WTC11 (cell line): ENCODE measurements at places on chromosomes 16 and 17. TPM values are rescaled to one million over a fixed set of nuclear protein-coding genes. Genes with fewer than 3 reads are reported as not detected.
A peak's percentile ranks its signal among the peaks of the same experiment; 100 is the strongest.

GRCh38 chr16:10660950-10661635 lies 33.6 kb downstream of the TEKT5 start:
- no peak for DNase-seq

- no peak for DNase-seq
Measured at GRCh38 chr17:33696102-33696501, 403.0 kb upstream of the ASIC2 start.

- no peak for DNase-seq
Measured at GRCh38 chr16:54437401-54437800, 150.8 kb upstream of the IRX3 start.

- no peak for DNase-seq
Measured at GRCh38 chr17:63973247-63973646, 529 bp upstream of the SCN4A start.

TNFRSF13B gene
- 0.18 TPM in 2 of 3 replicates, not detected in the other for total RNA-seq

- no peak for DNase-seq
Measured at GRCh38 chr16:27665881-27666280, 115.9 kb downstream of the KATNIP start.

DNA sequence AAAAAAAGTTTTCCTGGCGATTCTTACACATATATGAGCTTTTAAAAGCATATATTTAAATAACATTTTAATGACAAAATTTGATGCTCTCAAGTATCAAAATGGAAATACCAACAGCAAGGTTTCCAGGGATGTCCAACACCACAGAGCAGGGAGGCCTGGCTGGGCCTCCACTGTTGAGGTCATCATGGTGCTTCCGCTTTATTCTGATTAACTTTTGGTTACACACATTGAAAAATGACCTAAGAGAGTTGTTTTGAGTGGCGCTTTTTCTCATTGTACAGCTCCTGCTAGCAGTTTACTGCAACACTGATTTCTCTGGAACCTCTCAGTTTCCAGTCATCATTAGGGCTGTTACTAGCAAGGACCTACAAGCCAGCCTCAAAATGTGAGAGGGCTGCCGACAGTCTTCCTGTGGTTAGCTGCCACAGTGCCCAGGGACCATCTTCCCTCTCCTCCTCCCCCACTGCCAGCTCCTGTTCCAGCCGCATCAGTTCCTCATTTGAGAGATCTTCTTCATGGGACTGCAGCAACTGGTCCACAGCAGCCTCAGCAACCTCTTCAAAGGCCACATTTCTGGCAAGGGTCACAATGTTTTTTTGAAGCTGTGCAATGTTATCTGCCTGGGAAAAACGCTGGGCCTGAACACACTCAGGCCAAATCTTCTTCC lies 21.3 kb downstream of the DEF8 start:
- no peak for DNase-seq

DNA sequence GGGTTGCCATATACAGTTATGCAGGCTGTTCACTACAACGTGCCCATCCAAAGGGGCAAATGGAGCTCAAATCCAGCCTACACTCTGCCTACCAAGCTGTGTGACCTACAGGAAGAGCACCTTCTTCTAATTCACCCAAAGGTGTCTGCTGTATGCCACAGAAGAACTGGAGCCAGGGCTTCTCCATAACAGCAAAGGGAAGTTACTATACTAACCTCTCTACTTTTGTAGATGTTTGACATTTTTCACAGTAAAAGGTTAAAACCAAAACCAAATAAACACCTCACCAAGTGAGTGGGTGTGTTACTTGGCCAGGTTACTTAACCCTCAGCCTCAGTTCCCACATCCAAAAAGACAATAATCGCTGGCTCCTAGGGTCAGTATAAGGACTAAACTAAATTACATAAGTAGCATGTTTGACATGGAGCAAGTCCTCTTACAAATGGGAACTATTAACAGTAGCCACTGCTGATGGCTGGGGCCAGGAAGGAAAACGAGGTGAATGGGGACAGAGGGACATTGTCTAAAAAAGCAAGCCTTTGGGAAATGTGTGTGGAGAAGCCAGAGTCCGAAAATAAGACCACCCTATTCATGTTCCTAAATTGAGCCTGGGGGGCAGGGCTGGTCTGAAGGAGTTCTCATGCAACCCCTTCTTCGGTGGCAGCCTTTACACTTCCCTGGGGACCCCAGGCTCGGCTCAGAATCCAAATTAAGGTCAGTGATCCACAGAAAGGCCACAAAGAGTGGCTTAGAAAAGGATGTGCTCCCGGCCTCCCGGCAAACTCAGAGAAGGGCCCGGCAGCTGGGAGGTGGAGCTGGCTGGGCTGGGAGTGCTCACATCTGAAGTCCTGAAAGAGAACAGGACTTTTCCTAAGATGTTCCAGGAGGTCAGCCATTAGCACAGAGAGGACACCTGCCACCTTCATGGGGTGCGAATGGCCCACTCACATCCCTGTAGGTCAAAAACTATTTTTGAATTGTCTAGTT lies 13.5 kb downstream of the CUEDC1 start:
- no peak for DNase-seq

DNA sequence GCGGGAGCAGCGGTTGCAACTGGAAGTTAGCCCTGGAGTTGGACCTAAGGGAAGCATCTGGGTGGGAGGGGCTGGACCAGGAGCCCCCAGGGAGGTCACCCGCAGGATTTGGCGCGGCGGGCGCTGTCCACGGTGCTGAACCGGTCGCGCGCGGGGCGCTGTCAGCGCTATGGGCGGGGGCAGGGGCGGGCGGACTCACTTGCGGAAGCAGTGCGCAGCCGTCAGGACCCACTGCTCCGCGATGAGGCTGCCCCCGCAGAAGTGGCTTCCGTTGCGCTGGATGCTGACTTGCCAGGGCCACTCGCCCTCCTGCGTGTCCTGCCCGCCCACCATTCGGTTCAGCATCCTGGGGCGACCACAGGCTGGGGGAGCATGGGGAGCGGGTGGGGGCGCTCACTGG lies 4.5 kb downstream of the PRSS27 start:
- peak; percentile 72 for DNase-seq

GRCh38 chr17:40612599-40613244 lies 34.9 kb downstream of the SMARCE1 start:
- DNase-seq = no peak

P2RX5 gene
- 6.4 to 9.5 TPM (median 8.8 TPM) in 3 replicates for total RNA-seq

- DNase-seq = no peak
Measured at GRCh38 chr16:73240920-73241319, 193.0 kb upstream of the ZFHX3 start.

DNA sequence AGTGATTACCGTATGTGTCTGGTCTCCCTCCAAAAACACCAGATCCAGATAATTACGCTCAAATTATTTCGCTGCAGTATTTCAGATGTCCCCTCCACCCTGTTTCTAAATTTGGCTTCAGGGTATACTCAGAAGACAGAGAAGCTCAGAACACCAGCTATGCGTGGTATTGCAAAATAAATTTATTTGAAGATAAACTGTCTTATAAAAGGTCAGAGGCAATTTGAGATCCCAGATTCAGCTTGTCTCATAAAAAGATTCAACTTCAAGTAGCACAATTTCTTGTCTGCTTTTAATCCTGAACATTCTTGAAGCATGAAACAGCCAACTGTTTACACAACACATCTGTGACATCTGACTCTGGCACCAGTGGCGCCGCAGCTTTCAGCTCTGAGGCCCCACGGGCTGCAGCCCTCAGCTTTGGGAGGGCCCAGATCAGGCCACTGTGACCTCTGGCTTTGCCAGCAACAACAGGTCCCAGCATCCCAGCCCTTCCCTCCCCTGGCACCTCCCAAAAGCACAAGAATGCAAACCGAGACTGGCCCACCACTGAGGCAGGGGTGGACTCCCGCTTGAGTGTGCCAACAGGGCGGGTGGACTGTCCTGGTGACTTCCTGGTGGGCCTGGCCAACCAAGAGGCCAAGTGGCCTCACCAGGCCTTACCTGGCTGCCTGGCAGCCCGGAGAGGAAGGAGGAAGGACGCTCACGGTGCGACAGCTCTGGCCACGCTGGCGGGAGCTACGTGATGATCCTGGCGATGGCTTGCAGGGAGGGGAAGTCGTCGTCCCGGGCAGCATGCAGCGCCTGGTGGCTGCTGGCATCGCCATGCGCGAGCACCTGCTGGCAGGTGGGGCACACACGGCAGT lies 8.0 kb downstream of the SYNGR3 start:
- DNase-seq = no peak

DNA sequence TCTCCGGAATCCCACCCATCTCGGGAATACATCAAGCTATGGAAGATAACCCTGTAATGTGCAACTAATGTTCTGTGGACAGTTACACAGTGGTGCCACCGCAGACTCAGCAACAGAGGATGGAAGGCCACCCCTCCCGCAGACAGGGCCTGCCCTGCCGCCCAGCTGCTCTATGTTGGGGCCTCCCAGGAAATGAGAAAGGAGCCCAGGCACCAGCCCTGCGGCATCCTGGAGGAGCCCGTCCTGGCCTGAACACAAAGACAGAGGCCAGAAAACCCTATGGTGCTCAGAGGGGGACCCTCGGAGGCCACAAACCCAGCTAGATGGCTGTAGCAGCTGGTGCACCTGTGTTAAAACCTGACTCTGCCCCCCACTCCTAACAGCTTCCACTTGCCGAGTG lies 216.1 kb upstream of the RPL38 start:
- no peak for DNase-seq

ZNF771 gene
- 10.0 to 12.5 TPM (median 11.3 TPM) in 3 replicates for total RNA-seq

PPM1E gene
- 8.1 to 8.4 TPM (median 8.2 TPM) in 3 replicates for total RNA-seq

NPB gene
- total RNA-seq = 1.9 to 2.1 TPM (median 1.9 TPM) in 3 replicates

DNA sequence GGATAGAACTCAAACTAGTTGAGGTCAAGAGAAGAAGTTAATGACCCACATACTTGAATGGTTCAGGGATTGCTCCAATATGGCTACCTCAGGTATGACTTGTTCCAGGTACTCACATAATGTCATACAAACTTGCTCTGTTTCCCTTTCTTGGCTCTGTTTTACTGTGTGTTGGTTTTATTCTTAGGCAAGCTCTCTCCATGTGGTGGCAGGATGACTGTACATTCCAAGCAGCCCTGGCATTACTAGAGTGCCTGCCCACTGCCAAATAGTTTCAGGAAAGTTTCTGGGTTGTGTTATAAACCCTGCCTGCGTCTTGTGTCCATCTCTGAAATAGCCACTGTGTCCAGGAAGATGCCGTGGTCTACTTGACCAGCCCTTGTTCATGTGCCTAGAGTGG lies 476.8 kb downstream of the SHISA9 start:
- no peak for DNase-seq

DNA sequence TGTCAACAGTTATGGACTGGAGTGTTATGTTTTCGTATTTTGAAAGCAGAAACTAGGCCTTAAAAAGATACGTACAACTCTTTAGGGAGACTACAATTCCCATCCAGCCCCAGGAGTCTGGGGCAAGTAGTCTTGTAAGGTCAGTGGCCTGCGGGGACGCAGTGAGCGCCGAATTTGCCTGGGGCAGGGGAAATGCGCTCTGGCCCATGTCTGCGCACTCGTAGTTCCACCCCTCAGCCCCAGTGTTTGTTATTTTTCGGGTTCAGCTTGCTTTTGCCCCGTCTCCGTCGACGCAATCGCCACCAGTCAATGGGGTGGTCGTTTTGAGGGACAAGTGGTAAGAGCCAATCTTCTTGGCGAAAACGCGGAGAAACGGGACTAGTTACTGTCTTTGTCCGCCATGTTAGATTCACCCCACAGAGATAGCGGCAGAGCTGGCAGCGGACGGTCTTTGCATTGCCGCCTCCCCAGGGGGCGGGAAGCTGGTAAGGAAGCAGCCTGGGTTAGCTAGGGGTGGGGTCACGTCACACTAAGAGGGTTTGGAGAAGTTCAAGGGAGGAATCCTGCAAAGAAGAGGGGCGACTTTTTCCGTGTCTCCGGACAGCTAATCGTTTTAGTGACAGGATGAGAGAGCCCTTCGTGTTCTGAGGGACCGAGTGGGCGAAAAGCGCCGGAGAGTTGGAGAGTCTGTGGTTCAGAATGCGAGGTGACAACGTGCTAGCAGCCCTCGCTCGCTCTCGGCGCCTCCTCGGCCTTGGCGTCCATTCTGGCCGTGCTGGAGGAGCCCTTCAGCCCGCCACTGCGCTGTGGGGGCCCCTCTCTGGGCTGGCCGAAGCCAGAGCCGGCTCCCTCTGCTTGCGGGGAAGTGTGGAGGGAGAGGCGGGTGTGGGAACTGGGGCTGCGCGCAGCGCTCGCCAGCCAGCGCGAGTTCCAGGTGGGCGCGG lies 1.1 kb upstream of the BRCA1 start:
- DNase-seq = peak; percentile 21

USP43 gene
- total RNA-seq = 6.8 to 8.6 TPM (median 7.3 TPM) in 3 replicates

RIPOR1 gene
- total RNA-seq = 14.9 to 15.9 TPM (median 15.5 TPM) in 3 replicates

SHCBP1 gene
- total RNA-seq = 15.4 to 20.2 TPM (median 15.7 TPM) in 3 replicates

FBF1 gene
- total RNA-seq = 19.8 to 23.7 TPM (median 21.0 TPM) in 3 replicates

CCDC40 gene
- 15.1 to 16.3 TPM (median 15.2 TPM) in 3 replicates for total RNA-seq

DNA sequence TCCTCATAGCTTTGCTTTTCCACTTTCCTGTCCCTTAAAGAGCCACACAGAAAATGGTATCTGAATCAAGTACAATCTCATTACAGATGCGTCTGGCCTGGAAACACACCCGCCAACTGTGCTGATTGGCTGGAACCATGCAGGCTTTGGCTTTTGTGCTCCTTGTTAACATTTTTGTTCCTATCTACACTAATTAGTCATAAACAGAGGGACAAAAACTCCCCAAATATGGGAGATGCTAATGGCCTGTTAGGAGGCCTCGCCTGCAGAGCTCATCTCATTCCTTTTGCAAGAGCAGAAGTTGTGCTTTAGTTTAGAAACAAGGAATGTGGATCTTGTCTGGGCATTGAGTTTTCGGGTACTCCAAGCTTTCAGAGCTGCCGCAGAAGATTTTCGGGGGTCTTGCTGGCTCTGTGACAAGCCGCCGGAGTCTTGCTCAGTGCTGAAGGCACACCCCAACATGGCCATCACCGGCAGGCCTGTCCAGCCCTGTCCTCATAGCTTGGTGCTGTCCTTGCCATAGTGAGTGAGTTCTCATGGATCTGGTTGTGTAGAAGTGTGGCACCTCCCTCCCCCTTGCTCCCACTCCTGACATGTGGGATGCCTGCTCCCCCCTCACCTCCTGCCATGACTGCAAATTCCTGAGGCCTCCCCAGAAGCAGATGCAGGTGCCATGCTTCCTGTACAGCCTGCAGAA lies 69.8 kb downstream of the METRNL start:
- DNase-seq = no peak

TMEM97 gene
- total RNA-seq = 68.0 to 86.5 TPM (median 83.1 TPM) in 3 replicates

HES7 gene
- total RNA-seq = 3.1 to 3.9 TPM (median 3.7 TPM) in 3 replicates

LHX1 gene
- 0.61 to 1.3 TPM (median 1.2 TPM) in 3 replicates for total RNA-seq

GRCh38 chr16:53094013-53094630 lies 39.3 kb downstream of the CHD9 start:
- no peak for DNase-seq

CTF1 gene
- total RNA-seq = 1.4 to 1.9 TPM (median 1.6 TPM) in 3 replicates

TOM1L1 gene
- total RNA-seq = 52.8 to 58.5 TPM (median 57.0 TPM) in 3 replicates

GRCh38 chr17:55742272-55743102 lies 8.4 kb upstream of the PCTP start:
- no peak for DNase-seq
